ENCODE measurements at places on chromosomes 4 and X. TPM values are rescaled to one million over a fixed set of nuclear protein-coding genes. Genes with fewer than 3 reads are reported as not detected.

Gene FATE1
- total RNA-seq: not detected

Gene MAP7D2
- total RNA-seq: 0.07 TPM

Gene DSPP
- total RNA-seq: not detected

Gene CYBB
- not detected for total RNA-seq

Measured in smooth muscle cell of the pulmonary artery (primary cell).